ENCODE measurements at places on chromosomes 4 and X.

DNA sequence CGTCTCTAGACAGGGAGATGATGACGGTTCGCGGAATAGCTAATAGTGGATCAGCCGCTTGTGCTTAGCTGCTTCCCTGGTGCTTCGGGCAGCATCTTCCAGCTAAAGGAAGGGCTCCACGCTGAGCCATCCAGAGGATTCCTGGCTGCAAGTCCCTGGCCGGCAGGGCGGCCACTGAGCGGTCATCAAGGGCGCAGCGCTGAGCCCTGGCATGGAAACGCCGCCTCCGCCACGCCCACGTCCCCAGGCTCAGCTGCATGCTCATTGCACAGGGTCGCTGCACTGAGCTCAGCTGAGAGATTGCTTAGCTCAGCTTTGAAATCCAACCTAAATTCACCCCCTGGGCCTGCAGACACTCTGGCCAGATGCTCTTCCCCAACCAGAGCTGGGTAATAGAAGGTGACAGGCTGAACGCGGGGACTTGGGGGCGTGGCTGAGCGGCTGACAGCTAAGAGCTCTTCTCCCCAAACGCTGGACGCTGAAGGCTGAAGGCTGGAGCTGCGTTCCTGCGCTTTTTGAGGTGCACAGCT, 118.2 kb upstream of the KIT start:
- peak; percentile 97 for DNase-seq

- no peak for DNase-seq
Observed at GRCh38 chr4:187613089-187613839, 382.3 kb upstream of the ZFP42 start.

- DNase-seq, result no peak
Observed at GRCh38 chr4:140046543-140046942, 107.4 kb downstream of the MAML3 start.

GRCh38 chr4:129059028-129059427, 34.3 kb downstream of the SCLT1 start:
- no peak for DNase-seq

All from islet precursor cell (in vitro differentiated cells).